HT-29 (cell line): ENCODE measurements at places on chromosomes 2 and 18. TPM values are rescaled to one million over a fixed set of nuclear protein-coding genes. Genes with fewer than 3 reads are reported as not detected.

- no peak for DNase-seq
Observed at GRCh38 chr2:196988639-196989038, 62.1 kb upstream of the PGAP1 start.

- no peak for DNase-seq
Observed at GRCh38 chr2:180416627-180417026, 409.5 kb upstream of the CWC22 start.

- DNase-seq, result no peak
Observed at GRCh38 chr2:9991829-9992273, 40.4 kb downstream of the GRHL1 start.

Gene CHRNA1
- total RNA-seq, result not detected in 2 replicates

Gene MYO1B
- 2.0 and 2.5 TPM in 2 replicates for total RNA-seq
